ENCODE measurements at places on chromosomes 4 and X. TPM values are rescaled to one million over a fixed set of nuclear protein-coding genes. Genes with fewer than 3 reads are reported as not detected.

DNA sequence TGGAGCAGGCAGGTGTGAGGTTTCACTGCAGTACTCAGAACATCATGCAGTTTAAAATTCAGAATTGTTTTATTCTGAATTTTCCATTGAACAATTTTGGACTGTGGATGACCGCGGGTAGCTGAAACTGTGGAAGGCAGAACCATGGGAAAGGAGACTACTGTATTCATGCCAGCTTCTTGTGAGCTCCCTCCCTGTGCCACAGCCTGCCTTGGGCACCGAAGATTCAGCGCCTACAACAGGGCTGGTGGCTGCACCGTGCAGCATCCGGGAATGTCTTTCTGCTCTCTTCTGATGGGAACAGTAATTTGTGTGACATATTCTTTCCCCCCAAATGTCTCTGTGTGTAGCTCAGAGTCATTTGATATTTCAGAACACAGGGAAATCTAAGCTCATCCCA is 118.5 kb upstream of the NKX1-1 start:
- no peak for DNase-seq

DNA sequence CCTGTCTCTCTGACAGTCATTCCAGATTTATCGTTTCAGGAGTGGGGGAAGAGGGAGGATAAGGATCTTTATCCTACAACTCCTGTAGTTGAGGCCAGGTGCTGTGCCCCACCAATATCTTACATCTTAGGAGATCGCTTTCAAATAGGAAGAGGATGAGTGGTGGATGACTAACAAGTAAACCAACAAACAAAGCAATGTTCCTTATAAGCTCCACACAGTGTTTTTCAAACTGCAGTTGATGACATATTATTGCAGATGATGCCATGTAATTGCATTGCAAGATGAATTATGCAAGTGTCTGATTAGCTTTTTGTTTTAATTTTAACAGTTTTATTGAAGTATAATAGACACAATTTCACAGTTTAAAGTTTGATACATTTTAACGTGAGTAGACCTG is 35.8 kb upstream of the TMEM164 start:
- DNase-seq = no peak

- no peak for DNase-seq
Measured at GRCh38 chr4:87989765-87990164, 14.3 kb downstream of the SPP1 start.

DNA sequence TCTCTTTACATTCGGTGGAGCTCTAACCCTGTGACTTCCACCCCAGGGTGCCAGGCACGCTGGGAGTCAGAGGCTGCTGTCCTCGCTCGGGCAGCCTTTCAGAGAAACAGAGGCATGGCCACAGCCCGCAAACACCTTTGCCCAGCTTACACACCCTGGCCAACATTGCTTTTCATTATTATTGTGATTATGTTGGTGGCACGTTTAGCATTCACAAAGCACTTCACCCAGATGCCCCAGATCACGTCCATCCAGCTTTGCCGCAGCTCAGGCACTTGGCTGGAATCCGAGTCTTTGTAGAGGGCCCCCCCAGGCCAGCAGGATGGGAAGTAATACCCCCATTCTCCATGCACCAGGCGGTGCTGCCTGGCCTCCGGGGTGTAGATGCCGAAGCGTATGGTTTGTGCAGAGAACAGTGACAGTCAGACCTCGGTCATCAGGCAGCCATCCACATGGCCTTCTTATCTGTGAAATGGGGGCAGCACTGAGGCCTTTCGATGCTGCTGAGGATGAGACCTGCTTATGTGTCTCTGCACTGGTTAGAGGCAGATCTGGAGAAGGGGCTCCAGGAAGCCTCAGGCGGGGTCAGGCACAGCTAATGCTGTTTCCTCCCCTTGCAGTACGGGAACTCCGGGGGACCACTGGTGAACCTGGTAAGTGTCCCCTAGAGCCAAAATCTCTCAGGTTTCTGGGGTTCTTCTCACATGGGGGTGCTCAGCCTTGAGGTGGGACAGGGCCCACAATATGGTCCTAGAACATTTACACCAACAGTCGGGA is 22.3 kb downstream of the HTRA3 start:
- no peak for DNase-seq

GRCh38 chr4:73976716-73977115 is 5.1 kb downstream of the PF4 start:
- no peak for DNase-seq

PUDP gene
- total RNA-seq = 5.6 TPM

EREG gene
- total RNA-seq = 6.4 TPM

TMEM47 gene
- not detected for total RNA-seq

All from natural killer cell (primary cell).